Hematopoietic multipotent progenitor cell treated with erythropoietin and hydrocortisone succinate and interleukin-3 and kit ligand, for 6 days (in vitro differentiated cells): ENCODE measurements at places on chromosomes 6 and 20.

GRCh38 chr6:753486-753885 lies 60.5 kb upstream of the EXOC2 start:
- no peak for DNase-seq

GRCh38 chr20:19519466-19519865 lies 238.6 kb upstream of the RIN2 start:
- DNase-seq: no peak

GRCh38 chr6:12010635-12011275 lies 1.4 kb upstream of the HIVEP1 start:
- DNase-seq: peak; percentile 64

GRCh38 chr6:38679668-38680067 lies 23.3 kb downstream of the GLO1 start:
- DNase-seq: no peak

GRCh38 chr6:56292505-56293181 lies 45.3 kb upstream of the COL21A1 start:
- peak; percentile 58 for DNase-seq

DNA sequence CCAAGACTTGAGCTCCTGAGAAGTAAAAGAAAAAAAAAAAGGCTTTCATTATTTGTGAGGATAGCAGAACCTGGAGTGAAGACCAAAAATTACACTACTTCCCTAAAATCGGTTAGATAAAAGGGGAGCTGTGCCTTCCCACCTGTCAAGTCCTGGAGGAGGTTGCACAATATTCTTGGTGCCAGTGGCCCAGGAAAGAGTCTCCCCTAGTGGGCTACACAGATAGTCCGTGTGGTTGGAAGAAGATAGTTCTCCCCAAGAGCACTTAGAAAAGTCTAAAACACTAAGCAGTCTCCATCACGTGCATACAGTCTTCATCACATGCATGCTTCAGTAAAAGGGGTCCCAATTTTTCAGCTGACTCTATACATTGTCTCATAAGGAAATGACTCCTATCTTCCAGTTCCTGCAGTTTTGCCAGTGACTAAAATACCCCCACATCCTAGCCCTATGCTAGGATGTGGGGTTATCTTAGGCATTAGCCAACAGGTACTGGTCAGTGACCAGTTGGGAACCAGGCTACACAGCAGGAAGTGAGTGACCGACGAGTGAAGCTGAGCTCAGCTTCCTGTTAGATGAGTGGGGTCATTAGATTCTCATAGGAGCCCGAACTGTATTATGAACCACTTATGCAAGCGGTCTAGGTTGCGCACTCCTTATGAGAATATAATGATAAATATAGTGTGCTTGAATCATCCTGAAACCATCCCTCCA lies 199.5 kb upstream of the FAM83B start:
- no peak for DNase-seq

- DNase-seq: no peak
Observed at GRCh38 chr20:44666066-44666465, 14.6 kb upstream of the ADA start.

- DNase-seq: no peak
Observed at GRCh38 chr6:77038807-77039206, 424.5 kb downstream of the HTR1B start.

DNA sequence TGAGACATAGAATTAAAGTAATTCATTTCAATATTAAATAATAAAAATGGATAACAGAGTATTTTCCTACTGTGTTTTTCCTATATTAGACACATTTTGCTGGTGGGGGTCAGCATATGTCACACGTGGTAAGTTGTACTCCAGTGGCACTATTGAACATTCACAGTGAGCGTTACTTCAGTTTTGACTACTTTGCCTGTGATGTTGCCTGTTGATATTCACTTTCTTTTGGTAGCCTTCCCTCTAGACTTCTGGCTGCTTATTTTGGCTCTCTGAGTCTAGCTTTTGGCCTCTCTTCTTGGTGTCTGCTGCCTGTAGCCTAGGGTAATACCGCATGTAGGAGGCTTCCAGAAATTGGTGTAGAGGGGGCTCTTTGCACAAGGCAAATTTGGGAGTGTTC lies 64.4 kb upstream of the TFB1M start:
- DNase-seq: no peak

DNA sequence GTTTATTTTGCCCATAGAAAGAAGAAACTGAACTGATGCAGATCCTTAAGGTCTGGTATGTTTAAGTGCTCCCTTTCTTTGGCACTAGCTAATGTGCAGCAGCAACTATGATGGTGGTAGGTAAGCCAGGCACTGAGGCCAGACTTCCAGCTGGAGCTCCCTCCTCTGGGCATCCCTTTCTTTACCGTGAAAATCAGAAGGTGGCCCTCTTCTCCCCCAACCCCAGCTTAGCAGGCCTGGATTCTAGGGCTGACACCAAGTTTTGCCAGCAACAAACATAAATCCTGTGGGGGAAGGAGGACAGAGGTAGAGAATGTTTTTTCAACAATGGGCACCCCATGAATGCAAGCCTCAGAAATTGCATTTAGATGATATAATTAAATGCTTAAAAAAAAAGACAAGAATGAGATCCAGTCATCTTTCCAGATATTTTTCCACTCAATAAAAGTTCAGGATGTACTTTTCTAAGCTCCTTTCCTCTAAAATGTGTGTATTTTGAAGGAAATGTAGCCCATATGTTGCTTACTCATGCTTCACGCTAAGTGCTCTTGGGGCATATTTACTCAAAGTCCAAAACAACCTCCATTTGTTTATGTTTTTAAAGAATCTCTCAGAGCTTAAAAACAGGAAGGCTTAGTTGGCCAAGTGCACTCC lies 123.9 kb upstream of the NXT1 start:
- DNase-seq: no peak

DNA sequence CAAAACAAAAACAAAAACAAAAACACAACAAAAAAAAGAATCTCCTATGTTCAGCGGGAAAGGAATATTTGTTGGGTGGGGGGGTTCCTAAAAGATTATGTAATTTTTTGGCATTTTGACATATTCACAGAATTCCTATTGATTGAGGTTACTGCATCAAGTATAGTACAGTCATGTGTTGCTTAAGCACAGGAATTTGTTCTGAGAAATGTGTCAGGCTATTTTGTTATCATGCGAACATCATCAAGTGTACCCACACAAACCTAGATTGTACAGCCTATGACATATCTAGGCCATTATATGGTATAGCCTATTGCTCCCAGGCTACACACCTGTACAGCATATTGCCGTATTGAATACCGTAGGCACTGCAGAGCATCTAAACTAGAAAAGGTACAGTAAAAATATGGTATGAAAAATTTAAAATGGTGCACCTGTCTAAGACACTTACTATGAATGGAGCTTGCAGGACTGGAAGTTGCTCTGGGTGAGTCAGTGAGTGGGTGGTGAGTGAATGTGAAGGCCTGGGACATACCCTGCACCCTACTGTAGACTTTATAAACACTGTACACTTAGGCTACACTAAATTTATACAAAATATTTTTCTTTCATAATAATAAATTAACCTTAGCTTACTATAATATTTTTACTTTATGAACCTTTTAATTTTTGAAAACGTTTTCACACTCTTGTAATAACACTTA lies 110.6 kb downstream of the CDKAL1 start:
- no peak for DNase-seq

GRCh38 chr20:603116-603640 lies 6.9 kb downstream of the TCF15 start:
- peak; percentile 25 for DNase-seq

GRCh38 chr20:38308047-38308438 lies 4.1 kb downstream of the BPI start:
- no peak for DNase-seq

GRCh38 chr6:120938164-120938875 lies 396.0 kb downstream of the TBC1D32 start:
- DNase-seq: peak; percentile 12

GRCh38 chr6:16374461-16375200 lies 136.2 kb downstream of the GMPR start:
- DNase-seq: no peak

- DNase-seq: no peak
Observed at GRCh38 chr6:150448221-150448620, 79.4 kb downstream of the IYD start.

DNA sequence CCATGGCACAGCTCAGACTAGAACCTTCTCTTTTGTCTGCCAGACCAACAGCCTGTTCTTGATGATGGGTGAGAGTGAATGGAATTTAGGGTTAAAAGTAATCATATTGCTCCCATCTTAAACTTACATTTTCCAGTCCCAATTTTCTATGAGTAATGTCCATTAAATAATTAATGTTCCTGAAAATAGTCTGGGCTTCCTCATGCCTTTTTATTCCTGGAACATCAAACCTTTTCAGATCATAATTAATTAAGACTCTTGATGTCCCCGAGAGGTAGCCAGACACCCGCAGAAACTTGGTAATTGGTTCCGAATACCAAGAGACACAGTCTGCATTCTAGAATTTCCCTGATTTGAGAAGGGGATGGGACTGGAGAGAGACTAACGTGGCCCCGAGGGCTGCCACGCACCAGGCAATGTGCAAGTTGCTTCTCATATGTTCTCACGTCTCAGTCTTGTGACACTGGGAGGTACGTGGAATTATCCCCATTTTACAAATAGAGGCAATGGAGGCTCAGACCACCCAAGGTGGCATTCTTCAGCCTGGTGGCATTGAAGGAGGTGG lies 78.6 kb upstream of the TOX2 start:
- no peak for DNase-seq

- no peak for DNase-seq
Observed at GRCh38 chr6:27255866-27256265, 8.4 kb downstream of the PRSS16 start.

GRCh38 chr6:110761371-110761770 lies 53.9 kb downstream of the CDK19 start:
- peak; percentile 56 for DNase-seq
